ENCODE measurements at places on chromosomes 12 and 14.
A peak's percentile ranks its signal among the peaks of the same experiment; 100 is the strongest.

DNA sequence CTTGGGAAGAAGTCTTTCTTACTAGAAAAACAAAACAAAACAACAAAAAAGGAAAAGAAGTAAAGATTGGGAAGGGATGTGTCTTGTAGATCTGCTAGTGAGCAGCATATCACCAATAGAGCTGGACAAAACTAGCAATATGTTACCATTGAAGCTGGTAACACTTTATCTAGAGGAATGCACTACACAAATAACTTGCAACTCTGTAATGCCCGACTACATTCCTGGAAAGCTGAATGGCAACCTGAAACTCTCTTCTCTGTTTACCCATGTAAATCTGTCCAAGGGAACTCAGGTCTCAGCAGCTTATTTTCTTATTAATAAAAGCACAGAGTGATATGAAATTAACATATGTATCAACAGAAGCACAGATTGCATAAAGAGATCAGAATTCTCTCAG lies 624.4 kb downstream of the KCNH5 start:
- DNase-seq: no peak

- peak; percentile 70 for DNase-seq
These were observed at the start of gene DDN for GRCh38 chr12:48999371-49000131. DDN (minus strand) TSS chr12:48999375; CDS start chr12:48999287, 88 bp downstream.

DNA sequence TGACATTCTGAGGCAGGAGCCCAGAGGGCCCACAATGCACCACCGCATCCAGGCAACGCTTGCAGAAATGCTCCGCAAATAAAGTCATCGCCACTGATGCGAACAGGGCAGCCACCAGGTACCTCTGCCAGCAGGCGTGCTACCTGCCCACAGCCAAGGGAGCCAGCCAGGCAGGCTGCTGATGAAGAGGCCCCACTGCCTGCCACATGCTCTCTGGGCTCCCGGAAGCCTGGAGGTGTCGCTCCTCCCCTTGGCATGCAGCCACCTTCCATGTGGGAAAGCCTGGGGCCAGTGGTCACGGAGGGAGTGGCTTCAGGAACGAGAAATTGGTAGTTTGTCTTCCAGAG lies 14.7 kb downstream of the GPR132 start:
- no peak for DNase-seq

DNA sequence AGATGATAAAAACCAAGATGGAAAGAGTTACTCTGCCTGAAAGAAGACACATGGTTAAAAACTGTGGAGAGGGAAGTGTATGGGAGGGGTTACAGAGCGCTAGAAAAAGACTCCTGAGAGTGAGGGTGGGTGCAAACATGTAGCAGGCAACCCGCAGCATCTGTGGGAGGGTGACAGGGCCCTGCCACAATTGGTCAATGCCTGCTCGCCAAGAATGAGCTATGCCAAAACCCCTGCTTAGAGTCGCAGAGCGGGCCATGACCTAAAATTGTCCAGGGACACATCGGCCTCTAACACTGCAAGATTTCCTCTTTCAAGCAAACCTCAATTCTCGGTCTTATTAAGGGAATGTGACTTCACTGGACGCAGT lies 700 bp downstream of the PRKAG1 start:
- no peak for DNase-seq

- DNase-seq: no peak
These were observed 41.3 kb upstream of the PNMA1 start for GRCh38 chr14:73755434-73756014.

DNA sequence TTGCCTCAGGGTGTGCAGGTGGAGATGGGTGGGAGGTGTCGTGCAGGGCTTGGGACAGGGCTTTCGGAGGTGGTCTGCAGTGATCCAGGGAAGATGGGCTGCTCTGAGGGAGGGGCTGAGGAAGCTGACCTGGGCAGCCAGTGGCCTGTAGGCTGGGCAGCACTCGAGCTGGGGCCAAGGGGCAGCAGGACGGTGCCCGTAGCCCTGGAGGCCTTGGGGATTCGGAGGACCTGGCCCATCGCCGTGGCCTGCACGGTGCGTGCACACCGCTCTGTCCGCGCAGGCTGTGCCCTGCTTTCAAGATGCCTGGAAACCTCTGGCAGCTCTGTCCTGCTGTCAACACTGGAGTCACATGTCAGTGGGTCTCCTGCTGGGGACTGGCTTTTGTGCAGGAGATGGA lies 9.1 kb downstream of the PACS2 start:
- DNase-seq: no peak

DNA sequence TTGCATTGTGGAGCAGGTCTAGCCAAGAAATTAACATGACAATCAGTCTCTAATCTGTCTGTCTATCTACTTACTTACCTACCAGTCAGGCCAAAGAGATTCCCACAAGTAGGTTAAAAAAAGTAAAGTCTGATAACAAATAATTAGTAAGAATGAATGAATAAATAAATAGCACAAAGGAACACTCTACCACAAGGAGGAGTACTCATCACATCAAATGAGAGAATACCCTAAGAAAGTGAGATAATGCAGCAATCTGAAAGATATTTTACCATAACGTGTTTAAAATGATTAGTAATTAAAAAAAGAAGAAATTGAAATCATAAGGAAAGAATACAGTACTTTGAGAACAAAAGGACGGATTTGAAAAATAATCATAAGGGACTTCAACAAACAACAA lies 187.2 kb downstream of the SYNE2 start:
- no peak for DNase-seq

DNA sequence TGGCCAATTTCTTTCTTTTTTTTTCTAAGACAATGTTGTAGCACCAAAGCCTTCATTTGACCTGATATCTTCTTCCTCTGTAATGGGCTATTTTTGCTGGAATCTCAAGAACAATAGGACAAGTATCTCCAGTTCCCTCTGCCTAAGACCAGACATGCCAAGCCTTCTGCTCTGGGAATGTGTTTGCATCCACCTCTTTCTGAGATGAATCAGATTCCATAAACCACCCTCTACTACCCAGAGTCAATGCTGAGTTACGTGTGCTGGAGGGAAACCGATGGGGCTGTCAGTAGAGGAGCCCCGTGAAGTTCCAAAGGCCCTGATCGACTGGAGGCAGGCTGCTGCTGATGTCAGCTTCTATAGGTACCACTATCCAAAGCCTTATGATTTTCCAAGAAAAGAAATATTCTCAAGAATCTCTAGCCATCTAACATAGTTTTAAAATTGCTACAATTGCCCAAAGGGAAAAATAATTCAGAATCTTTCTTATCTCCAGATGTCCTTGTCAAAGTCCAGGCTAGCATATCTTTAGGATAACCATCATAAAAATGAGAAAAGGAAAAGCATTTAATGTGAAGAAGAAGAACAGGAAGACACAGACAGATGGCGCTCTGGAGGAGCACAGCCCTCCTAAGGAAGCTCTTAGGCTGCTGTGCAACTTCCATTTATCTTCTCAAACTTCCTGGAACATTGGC lies 101.9 kb downstream of the SLC8A3 start:
- no peak for DNase-seq

DNA sequence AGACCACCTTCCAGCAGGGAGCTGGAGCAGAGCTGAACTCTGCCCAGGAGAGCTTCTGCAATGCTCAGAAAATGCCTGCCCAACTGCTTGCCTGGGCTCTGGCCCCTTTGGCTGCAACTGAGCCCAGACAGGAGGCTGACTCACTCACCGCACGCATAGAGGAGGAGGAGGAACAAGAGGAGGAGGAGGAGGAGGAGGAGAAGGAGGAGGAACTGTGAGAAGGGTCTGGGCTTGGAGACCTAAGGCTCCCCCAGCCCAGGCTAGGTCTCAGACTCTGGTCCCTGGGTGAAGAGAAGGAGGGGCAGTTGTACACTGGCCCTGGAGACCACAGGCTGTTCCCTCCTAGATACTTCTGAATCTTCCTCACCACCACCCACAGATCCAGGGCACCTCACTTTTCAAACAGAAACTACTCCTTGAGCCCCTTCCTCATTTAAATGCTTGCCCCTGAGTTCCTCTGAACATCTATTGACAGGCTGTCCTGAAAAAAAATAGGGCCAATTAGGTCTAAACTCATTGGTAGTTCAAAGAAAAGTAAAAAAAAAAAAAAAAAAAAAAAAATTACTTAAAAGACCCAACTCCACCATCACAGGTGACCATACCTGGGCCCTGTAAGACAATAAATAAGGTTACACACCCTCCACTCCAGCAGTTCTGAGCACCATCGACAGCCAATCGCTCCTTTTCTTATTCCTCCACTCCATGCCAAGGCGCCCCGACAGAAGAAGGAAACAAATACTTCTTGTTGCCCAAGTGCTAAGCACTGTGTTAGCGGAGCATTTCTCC lies 674 bp downstream of the VDR start:
- DNase-seq: peak; percentile 5

- DNase-seq: no peak
These were observed 215.8 kb upstream of the DIO2 start for GRCh38 chr14:80427101-80427500.

GRCh38 chr12:22631863-22632463 lies 7.0 kb downstream of the ETNK1 start:
- no peak for DNase-seq

GRCh38 chr12:93167331-93167730 lies 210.4 kb upstream of the NUDT4 start:
- no peak for DNase-seq
